ENCODE measurements at places on chromosomes 4 and X. TPM values are rescaled to one million over a fixed set of nuclear protein-coding genes. Genes with fewer than 3 reads are reported as not detected.

Gene DCTD
- total RNA-seq, result 88.8 TPM

Gene MAGEB17
- not detected for total RNA-seq

- DNase-seq, result no peak
Observed at GRCh38 chrX:23341452-23341851, 6.8 kb downstream of the PTCHD1 start.

DNA sequence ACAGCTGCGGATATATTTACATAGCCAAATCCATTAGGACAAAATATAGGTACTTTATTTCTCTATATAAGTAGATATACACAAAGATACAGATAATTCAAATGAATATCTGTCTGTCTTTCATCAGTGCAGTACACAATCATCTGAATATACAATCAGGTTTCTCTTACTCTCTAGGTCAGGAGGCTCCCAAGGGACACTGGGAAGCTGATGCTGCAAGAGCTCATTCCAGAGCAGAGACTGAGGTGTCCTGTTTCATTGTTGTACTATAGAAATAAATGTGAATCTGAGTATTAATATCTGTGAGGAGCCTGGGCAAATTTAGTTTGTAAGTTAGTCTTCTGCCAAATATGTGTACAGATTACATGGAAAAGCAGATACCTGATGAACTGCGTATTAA, 4.2 kb downstream of the TLL1 start:
- no peak for DNase-seq

Gene MAPK10
- 8.0 TPM for total RNA-seq

Gene TCEAL6
- not detected for total RNA-seq

DNA sequence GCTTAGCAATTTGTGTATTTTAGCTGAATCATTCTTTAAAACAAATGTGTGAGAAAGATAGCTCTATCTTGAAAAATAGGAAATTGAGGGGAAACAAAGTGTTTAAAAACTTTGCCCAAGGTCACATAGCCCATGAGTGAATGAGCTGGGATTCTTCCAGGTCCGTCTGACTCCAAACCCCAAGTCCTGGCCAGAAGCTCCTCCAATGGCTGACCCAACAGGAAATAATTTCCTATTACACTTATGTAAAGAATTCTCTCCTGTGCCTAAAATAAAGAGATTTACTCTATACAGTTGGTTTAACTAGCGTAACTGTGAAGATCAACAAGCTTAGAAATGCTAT, 287.6 kb downstream of the ARHGAP24 start:
- peak; percentile 93 for DNase-seq

GRCh38 chrX:147875866-147876596, 35.7 kb upstream of the FMR1 start:
- no peak for DNase-seq

Gene SPOCK3
- under 0.01 TPM for total RNA-seq

DNA sequence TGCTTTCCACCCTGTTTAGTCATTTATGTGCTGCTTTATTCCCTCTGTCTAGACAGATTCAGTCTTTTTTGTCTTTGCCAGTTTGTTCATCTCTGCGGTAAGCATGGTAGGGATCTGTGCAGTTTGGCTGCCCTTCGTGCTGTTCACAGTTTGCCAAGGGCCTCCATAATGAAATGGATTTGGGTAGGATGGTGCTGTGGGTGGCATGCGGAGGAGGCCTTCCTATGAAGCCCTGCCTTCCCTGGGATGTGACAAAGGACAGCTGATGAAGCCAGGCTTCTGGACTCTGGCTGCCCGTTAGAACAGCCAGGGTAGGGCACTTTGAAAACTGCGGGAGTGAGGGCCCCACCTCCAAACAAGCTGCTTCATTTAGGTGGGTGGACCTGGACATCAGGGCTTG, 47.4 kb downstream of the PTTG2 start:
- DNase-seq, result no peak

Gene NKX1-1
- total RNA-seq, result not detected

Gene AMMECR1
- total RNA-seq, result 7.6 TPM

Gene SERPINA7
- total RNA-seq, result not detected

DNA sequence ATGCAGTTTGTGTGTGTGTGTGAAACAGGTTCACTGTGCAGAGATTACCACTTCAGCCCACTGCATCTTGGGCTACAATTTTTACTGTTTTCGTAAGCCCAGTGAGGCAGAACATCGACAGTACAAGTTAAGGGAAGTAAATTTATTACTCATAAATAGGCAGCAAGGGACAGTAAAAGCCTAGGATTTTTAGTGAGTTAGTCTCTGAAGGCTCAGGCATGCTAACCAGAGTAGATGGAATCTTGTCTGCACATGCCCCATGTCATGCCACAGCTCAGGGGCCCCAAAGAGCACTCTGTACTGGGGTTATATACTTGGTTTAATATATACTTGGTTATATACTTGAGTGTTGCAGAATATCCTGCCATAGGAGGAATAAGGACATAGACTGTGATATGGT, 825.7 kb downstream of the TECRL start:
- DNase-seq, result no peak

Gene TLR3
- 8.1 TPM for total RNA-seq

- DNase-seq, result no peak
Observed at GRCh38 chrX:3526071-3526470, 179.6 kb upstream of the MXRA5 start.

Gene CLNK
- total RNA-seq, result not detected

DNA sequence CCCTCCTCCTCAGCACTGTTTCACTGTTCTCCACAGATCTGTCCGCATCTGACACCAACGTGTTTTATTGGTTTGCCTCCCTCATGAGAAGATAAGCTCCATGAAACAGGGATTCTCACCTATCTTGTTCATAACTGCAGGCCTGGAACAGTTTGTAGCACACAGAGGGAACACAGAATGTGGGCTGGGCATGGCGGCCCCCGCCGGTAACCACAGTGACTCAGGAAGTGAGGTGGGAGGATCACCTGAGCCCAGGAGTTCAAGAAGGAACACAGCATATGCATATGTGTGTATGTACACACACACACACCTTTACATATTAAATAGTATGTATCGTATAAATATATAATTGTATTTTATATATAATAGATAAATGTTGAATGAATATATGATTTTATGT, 168.6 kb downstream of the AFAP1 start:
- no peak for DNase-seq

DNA sequence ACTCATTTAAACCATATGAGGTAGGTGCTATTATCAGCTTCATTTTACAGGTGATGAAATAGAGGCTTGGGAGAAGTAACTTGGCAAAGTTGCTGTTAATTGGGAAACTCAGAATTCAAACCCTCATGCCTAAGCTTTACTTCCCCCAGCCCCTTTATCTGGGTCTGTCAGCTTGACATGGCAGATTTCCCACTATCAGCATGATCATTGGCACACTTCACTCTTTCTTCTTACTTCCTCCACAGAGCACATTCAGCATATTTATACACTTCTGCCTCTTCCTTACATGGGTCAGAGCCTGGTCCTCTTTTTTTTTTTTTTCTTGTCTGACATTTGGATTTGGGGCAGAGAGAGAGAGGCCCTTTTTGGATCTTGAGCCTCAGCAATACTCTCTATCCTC, 56.5 kb upstream of the ARX start:
- no peak for DNase-seq

- DNase-seq, result no peak
Observed at GRCh38 chr4:156792462-156793085, 179.0 kb downstream of the PDGFC start.

DNA sequence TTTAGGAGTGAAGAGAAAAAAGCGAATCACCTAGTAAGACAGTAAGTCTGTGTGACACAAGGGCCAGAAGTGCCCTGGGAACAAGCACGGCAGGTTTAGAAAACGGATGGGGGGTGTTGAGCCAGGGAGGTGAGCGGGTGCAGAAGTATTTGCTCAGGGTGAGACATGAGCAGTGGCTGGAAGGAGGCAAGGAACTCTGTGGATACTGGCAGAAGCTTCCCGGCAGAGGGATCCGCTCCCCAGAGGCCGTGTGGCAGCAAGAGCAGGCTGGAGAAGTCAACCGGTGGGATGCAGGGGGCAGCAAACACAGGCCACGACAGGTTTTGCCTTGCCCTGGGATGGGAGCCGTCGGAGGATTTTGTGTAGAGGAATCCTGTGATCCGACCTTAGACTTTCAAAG, 2.3 kb upstream of the UVSSA start:
- DNase-seq, result no peak

DNA sequence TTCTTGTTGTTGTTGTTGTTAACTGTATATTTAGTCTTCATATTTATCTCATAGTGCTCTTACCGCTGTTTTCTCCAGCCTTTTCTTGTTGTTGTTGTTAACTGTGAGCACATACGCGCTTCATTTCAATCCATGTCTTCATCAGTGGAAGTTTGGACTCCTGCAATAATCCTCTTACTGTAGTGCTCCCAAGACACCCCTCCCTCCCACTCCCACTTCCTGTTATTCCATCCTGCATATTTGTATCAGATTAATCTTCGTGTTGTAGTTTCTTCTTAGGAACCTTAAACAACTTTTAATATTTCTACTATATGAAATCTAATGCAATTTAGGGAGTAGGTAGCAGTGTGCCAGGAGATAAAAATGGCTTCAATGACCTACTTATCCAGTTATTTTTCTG, 674.8 kb downstream of the RAPGEF2 start:
- no peak for DNase-seq

DNA sequence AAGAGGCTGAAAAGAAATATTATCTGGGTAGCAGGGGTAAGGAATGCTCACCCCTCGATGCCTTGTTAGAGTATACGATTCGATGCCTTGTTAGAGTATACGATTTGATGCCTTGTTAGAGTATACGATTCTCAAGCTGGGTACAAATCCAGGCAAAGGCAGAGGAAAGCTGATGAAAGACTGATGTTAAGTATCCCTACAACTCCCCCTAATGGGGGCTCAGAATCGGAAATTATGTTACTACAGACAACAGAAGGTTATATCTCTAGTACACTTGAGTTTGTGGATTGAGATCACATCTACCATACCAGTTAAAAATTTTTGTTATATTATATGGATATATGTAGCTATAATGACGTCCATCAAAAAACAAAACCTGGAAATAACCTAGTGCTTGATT, 4.8 kb downstream of the LRRC66 start:
- peak; percentile 5 for DNase-seq

Gene CENPVL3
- not detected for total RNA-seq

DNA sequence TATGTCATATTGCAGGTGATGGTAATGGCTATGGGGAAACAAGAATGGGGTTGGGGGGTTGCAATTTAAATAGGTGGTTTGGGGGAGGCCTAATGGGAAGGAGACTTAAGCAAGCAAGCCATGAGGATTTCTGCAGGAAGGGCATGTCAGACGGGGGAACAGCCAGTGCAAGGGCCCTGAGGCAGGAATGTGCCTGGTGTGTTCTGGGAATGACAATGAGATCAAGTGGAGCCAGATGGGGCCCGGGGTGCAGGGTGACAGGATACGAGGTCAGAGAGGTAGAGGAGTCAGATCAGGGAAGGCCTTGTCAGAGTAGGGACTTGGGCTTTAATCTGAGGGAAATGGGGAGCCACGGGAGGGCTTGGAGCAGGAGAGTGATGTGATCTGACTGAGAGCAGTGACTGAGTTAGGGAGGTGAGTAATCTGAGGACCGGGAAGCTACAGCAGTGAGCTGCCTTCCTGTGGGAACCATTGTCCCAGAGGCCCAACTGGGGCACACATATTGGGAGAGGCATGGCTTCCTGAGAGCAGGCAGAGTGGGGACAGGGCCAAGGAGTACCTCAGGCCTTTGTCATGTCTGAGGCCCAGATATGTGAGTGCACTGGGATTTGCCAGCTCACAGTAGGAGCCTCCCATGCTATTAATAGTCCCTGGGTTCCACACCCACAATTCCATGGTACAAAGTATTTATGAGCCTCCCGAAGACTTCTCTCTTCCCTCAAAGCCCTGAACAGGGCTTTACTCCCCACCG, 139.8 kb downstream of the BCOR start:
- DNase-seq, result peak; percentile 7

Gene EMD
- total RNA-seq, result 23.4 TPM

Gene HTN3
- total RNA-seq, result not detected

DNA sequence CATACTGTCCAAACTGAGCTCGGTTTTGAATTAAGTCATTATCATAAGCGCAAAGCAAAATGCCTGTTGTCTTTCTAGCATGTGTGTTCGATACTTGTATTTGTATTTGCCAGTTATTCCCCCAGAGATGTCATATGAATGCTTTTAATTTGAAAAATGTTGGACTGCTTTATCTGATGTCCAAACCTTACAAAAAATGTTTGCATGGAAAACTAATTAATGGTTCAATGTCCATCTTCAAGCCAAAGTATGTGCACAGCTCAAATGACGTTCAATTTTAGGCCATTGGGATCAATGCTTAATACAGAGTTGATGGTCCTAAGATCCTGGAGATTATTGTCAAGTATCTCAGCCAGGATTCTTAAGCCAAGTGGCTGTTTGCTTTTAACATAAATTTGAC, 17.2 kb upstream of the HPGDS start:
- no peak for DNase-seq

Gene ADAM29
- total RNA-seq, result not detected

- peak; percentile 57 for DNase-seq
Observed at GRCh38 chr4:78747475-78747922, 28.7 kb upstream of the BMP2K start.

- no peak for DNase-seq
Observed at GRCh38 chr4:103998756-103999155, 279.0 kb upstream of the TACR3 start.

All from fibroblast of lung (primary cell).